ENCODE measurements at places on chromosomes 3 and 15.

GRCh38 chr15:62977952-62978811 lies 64.4 kb upstream of the TPM1 start:
- H3K27me3 ChIP-seq: no peaks in the 10 kb centered on the region
- H3K4me1 ChIP-seq: peaks cover 7% of the 10 kb centered on the region
- H3K36me3 ChIP-seq: no peaks in the 10 kb centered on the region
- no peak overlapping the region for H3K27ac ChIP-seq
- H3K4me3 ChIP-seq: no peak overlapping the region

DNA sequence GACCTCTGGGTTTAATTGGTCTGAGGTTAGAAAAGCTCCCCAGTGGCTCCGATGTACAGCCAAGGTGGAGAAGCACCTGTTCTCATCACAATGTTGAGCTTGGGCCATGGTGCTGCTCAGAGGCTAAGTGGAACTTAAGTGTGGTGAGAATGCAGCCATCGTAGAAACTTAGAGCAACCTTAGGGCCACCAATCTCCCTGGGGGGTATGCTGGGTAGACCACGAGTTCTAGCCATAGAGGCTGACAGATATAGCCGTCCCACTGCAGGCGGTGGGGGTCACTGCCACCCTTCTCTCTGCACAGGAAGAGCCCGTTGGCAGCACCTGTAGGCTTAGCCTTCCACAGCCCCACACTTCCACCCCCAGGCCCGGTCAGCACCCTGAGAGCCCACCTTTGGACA lies 38.0 kb downstream of the MGLL start:
- no peaks in the 10 kb centered on the region for H3K36me3 ChIP-seq
- H3K27ac ChIP-seq: no peak overlapping the region
- H3K27me3 ChIP-seq: peaks cover 45% of the 10 kb centered on the region
- H3K4me1 ChIP-seq: peaks cover 7% of the 10 kb centered on the region
- no peak overlapping the region for H3K4me3 ChIP-seq

GRCh38 chr3:73094129-73094528 lies 32.7 kb downstream of the EBLN2 start:
- H3K27me3 ChIP-seq: no peaks in the 10 kb centered on the region
- H3K4me3 ChIP-seq: no peak overlapping the region
- no peak for DNase-seq
- H3K36me3 ChIP-seq: no peaks in the 10 kb centered on the region
- H3K4me1 ChIP-seq: peaks cover 2% of the 10 kb centered on the region
- no peak overlapping the region for H3K27ac ChIP-seq

- no peaks in the 10 kb centered on the region for H3K4me1 ChIP-seq
- no peak for DNase-seq
- H3K36me3 ChIP-seq: no peaks in the 10 kb centered on the region
- H3K27ac ChIP-seq: no peak overlapping the region
These were observed 278.1 kb upstream of the CHRNA7 start for GRCh38 chr15:31752065-31752762.

DNA sequence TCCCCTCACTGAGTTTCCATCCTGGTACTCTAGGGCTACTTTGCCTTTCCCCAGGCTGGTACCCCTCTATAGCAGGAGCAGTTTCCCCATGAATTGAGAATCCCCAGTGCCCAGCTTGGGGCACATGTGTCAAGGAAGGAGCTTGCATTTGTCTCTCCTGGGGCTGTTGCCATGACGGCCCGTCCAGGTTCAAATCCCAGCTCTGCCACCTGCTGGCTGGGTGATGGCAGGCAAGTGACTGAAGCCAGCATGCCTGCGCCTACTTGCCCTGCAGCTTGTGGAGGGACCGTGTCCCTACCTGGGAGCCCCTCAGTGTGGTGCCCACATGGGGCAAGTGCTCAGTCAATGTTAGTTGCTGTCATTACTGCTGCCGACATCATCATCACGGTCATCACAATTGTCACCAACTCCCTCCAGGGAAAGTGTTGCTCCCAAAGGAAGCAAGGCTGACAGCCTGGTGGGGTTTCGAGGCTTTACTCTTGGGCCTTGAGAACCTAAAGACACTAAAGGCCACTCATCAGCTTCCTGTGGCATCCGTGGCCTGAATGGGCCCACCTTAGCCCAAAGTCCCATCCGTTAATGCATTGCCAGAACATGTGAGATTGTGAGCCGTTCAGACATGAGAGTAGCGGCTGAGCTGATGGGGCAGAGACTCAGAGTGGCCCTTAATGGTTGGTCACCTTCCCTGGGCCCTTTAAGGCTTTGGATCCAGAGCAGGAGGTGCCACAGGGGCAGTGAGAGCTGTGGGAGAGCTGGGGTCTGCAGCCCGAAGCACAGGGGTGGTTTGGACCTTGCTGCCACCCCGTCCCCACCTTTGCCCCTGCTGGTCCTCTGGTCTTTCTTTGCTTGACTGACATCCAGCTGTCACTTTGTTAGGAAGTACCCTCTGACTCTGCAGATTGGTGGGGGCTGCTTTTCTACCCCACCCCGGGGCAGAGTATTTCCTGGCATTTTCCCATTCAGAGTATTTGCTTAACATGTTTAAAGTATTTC lies 144.4 kb downstream of the DNAJB8 start:
- no peaks in the 10 kb centered on the region for H3K36me3 ChIP-seq
- DNase-seq: peak; percentile 10
- peaks cover 12% of the 10 kb centered on the region for H3K27me3 ChIP-seq
- H3K4me3 ChIP-seq: no peak overlapping the region

DNA sequence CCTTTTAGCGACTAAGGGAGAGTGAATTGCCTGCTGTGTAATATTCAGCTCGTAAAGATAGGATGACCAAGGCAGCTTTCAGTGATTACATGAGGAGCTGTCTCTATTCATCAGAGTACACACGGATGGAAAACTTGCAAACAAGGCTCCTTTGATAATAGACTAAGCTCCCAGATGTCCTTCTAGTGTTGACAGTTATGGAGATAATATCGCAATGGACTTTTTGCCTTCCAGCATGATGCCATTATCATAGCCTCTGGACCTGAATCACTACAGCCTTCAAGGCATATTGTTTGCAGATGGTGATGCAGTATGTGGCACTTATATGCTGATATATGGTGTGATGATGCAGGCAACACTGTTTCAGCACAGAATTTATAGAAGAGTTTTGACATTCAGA lies 93.9 kb downstream of the ECT2 start:
- H3K4me3 ChIP-seq: no peak overlapping the region
- H3K4me1 ChIP-seq: peaks cover 7% of the 10 kb centered on the region
- no peaks in the 10 kb centered on the region for H3K36me3 ChIP-seq
- no peaks in the 10 kb centered on the region for H3K27me3 ChIP-seq

- H3K4me1 ChIP-seq: peaks cover 42% of the 10 kb centered on the region
- H3K36me3 ChIP-seq: no peaks in the 10 kb centered on the region
- peak overlapping the region; percentile 30 for H3K4me3 ChIP-seq
- DNase-seq: no peak
- peak overlapping the region; percentile 38 for H3K27ac ChIP-seq
- peaks cover 3% of the 10 kb centered on the region for H3K27me3 ChIP-seq
These were observed 13.3 kb downstream of the PLXND1 start for GRCh38 chr3:129593230-129593594.

DNA sequence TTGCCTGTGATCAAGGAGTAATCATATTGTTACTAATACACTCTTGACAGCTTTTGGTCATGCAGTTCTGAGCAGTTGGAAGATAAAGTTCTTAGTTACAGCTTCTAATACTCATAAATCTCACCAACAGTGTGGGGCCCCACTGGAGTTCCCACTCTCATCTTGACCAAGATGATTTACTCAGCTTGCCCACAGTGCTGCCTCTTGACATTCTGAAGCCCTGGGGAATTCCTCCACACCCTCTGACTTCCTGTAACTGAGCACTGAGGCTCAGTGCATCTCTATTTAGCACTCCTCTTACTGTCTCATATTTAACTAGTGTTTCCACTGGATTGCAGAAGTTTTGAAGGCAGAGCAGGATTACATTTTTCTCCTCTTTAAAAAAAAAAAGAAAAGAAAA lies 1.9 kb upstream of the ARL6IP5 start:
- H3K27me3 ChIP-seq: no peaks in the 10 kb centered on the region
- peaks cover 42% of the 10 kb centered on the region for H3K4me1 ChIP-seq
- DNase-seq: no peak
- no peak overlapping the region for H3K4me3 ChIP-seq

All from progenitor cell of endocrine pancreas (in vitro differentiated cells).